ENCODE measurements at places on chromosomes 7 and 10.

DNA sequence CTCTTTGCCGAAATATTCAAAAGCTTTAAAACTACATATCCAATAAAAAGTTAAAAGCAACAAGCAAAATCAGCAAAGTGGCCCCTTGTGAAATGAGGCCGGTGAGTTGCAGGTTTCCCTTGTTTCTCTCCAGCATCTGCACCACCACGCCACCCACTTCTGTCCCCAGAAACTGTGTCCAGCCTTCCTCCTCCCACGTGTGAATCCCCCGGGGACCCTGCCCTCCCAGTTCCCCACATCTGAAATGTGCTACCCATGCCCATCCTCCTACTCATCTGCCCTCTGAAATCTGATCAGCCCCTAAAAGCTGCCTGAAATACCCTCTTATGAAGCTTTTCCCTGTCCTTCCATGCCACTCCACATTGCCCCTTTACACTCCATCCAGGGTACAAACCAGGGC lies 3.8 kb downstream of the ALOX5 start:
- no peak for DNase-seq

- no peak for DNase-seq
These were observed 754.7 kb downstream of the GRID1 start for GRCh38 chr10:85611746-85612377.

- no peak for DNase-seq
These were observed 1.4 kb downstream of the FGFBP3 start for GRCh38 chr10:91907914-91908336.

- no peak for DNase-seq
These were observed 50.1 kb downstream of the ADARB2 start for GRCh38 chr10:1687190-1687589.

DNA sequence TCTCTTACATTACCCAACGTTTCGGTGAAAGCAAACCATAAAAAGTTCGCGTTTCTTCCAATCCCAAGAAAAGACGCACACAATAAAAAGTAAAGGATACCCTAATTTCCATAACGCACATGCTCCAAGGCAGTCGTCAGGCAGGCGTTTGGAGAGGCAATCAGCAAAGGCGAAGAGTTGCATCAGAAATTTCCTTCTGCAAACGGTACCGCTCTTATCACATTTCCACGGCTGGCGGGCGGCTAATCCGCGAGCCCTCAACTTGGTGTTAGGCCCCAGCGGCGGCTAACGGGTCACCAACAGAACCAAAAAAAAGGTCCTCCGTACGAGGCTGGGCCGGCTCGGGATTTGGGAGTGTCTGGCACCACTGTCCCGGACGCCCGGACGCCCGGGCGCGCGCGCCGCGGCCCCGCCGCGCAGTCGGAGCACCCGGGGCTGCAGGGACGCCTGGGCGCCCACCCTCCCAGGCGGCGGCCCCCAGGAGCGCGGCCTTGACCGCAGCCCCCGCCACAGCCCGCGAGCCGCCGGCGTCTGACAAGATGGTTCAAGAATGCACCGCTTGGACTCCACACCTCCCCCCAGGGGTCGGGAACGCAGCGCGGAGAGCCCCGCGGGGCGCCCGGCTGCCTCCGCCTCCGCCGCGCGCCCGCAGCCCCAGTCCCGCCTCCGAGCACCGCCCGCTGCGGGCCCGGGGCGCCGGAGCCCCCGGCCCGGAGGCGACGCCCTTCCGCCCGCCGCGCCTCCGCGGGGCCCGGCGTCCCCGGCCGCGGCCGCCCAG lies 9.8 kb upstream of the GRB10 start:
- no peak for DNase-seq

- DNase-seq, result no peak
These were observed 104.2 kb downstream of the CTTNBP2 start for GRCh38 chr7:117769085-117769484.

DNA sequence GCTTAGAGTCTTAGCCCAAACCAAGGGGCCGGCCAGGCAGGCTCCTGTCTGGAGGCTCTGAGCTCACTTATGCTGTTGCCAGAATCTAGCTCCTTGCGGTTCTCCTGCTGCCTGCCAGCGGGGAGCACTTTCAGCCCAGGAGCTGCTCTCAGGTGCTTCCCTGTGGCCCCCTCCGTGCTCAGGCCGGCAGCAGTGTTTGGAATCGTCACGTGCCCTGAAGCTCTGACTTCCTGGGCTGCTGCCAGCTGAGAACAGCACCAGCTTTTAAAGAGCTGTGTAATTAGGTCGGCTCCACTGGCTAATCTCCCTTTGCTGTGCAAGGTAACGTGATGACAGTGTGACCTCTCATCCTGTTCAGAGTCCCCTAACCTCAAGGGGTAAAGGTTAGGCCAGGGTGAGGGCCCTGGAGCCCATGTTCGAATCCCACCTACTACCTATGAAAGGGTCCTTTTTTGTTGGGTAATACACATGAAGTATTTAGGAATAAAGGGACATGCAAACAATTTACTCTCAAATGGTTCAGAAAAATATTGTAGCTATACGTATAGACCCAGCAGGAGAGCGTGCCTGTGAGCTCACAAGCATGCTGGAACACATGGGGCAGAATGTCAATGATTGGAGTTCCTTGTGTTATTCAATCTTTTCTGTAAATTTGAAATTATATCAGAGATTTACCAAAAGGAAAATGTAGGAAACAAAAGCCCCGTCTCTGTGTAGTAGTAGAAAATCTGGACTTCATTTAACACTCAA lies 16.6 kb downstream of the ZNF862 start:
- no peak for DNase-seq

GRCh38 chr7:157409149-157409752 lies 72.4 kb downstream of the DNAJB6 start:
- no peak for DNase-seq

GRCh38 chr10:132832186-132832969 lies 46.4 kb upstream of the NKX6-2 start:
- DNase-seq, result no peak

DNA sequence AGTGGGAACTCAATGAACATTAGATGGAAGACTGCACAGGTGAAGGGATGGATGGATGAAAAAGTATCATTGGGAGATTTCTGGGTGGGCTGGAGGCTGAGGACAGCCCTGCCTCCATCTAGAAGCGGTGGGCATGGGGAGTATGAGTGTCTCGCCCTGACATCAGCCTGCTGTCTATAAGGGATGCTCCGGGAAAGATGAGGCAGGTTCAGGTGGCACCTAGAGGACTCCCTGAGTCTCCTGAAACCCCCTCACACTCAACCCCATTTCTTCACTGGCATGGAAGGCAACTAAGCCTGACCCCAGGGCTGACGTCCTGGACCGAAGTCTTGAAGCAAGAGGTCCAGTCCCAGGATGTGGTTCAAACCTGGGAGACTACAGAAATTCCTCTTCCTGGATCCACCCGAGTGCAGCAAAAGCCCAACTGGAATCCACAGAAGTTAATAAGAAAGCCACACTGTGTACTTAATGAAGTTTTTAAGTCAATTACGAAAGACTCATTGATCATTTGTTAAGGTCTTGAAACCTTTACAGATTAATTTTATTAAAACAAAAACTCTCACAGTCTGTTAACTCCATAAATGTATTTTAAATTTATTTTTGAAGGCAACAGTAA lies 238.8 kb downstream of the EMX2 start:
- no peak for DNase-seq

All from activated CD4-positive, CD25-positive, alpha-beta regulatory T cell treated with anti-CD3 and anti-CD28 coated beads, Interleukin-2, amount 50 U/mL, for 72 hours (primary cell).